ENCODE measurements at places on chromosomes 12 and 14. TPM values are rescaled to one million over a fixed set of nuclear protein-coding genes. Genes with fewer than 3 reads are reported as not detected.

Gene ATG14
- total RNA-seq = 8.7 TPM

Gene IQSEC3
- 0.71 TPM for total RNA-seq

- H3K4me1 ChIP-seq = peaks cover 21% of the 10 kb centered on the region
- H3K4me3 ChIP-seq = peak overlapping the region; percentile 66
- peaks cover 23% of the 10 kb centered on the region for H3K36me3 ChIP-seq
- peak overlapping the region; percentile 38 for H3K27ac ChIP-seq
Measured at GRCh38 chr12:57755454-57756372, 810 bp downstream of the MARCHF9 start.

DNA sequence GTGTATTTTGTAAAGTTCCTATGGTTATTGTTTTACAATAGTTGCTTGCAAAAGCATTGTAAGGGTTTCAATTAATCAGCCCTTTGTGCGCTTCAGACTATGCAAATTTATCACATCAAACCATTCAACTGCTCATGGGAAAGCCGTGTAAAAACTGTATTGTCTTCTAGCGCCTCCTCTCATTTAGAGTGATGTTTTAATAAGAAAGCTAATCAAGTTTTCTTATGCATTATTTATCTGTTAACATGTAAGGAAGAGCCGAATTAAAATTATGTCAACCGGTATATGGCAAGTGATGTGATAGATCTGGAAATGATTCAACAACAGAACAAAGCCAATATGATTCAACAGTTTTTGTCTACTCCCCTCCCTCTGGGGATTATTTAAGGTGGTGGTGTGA, 92.5 kb upstream of the RFX4 start:
- no peaks in the 10 kb centered on the region for H3K27me3 ChIP-seq
- no peak overlapping the region for H3K27ac ChIP-seq
- no peaks in the 10 kb centered on the region for H3K36me3 ChIP-seq
- no peak for DNase-seq
- H3K4me3 ChIP-seq = no peak overlapping the region

DNA sequence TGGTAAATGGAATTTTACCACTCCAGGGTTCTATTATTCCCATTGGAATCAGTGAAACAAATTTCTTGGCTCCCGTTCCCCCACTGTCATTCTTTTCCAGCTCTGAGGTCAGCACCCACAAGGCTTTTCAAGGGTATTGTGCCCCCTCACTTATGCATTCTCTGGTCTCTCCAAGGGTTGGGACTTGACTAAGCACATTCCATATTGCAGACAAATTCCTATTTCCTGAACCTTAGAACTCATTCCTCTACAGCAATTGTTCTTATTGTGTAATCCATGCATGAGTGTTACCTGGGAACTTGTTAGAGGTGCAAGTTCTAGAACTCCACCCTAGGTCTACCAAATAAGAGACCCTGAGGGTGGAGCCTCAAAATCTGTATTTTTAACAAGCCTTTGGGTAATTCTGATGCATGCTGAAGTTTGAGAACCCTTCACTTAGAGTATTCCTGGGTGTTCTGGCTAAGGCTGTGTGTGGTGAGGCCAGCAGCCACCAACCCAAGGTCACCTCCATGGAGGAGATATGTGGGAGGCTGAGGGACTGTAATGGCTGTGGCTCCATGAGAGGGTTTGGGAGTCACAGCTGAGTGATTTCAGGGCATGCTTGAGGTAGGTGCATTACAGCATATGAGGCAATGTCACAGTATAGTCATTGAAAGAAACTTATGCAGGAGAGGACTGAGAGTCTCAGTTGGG, 150.9 kb downstream of the TTC6 start:
- no peak overlapping the region for H3K4me3 ChIP-seq
- H3K4me1 ChIP-seq = no peaks in the 10 kb centered on the region
- H3K27ac ChIP-seq = no peak overlapping the region
- H3K27me3 ChIP-seq = no peaks in the 10 kb centered on the region
- H3K36me3 ChIP-seq = no peaks in the 10 kb centered on the region

GRCh38 chr12:93762059-93762719, 85.0 kb downstream of the CRADD start:
- H3K27ac ChIP-seq = peak overlapping the region; percentile 39
- H3K4me3 ChIP-seq = no peak overlapping the region
- no peaks in the 10 kb centered on the region for H3K4me1 ChIP-seq
- no peaks in the 10 kb centered on the region for H3K36me3 ChIP-seq
